ENCODE measurements at places on chromosomes 6 and 20. TPM values are rescaled to one million over a fixed set of nuclear protein-coding genes. Genes with fewer than 3 reads are reported as not detected.

The TMC2 gene
- total RNA-seq: not detected

The KHDC1L gene
- total RNA-seq: not detected

The HSPA12B gene
- total RNA-seq: 0.48 TPM

The RSPH4A gene
- 0.11 TPM for total RNA-seq

The IMPG1 gene
- total RNA-seq: not detected

The SRMS gene
- not detected for total RNA-seq

The SLC35F1 gene
- total RNA-seq: 0.01 TPM

The RNF144B gene
- total RNA-seq: 0.53 TPM

The EMILIN3 gene
- 0.29 TPM for total RNA-seq

The BTN1A1 gene
- not detected for total RNA-seq

The C4A gene
- total RNA-seq: 0.48 TPM
